ENCODE measurements at places on chromosomes 1 and 21.

- DNase-seq: no peak
Observed at GRCh38 chr1:36576118-36576517, 93.4 kb upstream of the CSF3R start.

DNA sequence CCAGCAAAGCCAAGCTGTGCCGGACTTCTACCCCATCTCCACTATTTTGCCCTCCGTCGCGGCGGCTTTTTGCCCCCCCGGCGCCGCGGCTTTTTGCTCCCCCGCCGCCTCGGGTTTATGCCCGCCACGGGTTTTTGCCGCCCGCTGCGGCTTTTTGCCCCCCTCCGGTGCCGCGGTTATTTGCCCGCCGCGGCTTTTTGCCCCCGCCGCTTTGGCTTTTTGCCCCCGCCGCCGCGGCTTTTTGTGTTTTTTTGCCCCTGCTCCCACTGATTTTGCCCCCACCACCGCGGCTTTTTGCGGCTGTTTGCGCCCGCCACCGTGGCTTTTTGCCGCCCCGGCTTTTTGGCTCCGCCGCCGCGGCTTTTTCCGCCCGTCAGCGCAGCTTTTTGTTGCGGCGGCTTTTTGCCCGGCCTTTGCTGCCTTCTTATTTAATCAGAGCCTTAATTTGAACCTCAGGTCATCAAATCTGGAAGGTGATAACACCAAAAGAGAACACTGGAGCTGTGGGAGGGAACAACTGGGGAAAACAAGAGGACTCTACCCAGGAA is 106.0 kb downstream of the TPTE start:
- DNase-seq: no peak

GRCh38 chr1:46549697-46550681 is 1.5 kb downstream of the KNCN start:
- DNase-seq: peak; percentile 61

- DNase-seq: no peak
Observed at GRCh38 chr1:207626972-207627337, 18.0 kb upstream of the CR1L start.

DNA sequence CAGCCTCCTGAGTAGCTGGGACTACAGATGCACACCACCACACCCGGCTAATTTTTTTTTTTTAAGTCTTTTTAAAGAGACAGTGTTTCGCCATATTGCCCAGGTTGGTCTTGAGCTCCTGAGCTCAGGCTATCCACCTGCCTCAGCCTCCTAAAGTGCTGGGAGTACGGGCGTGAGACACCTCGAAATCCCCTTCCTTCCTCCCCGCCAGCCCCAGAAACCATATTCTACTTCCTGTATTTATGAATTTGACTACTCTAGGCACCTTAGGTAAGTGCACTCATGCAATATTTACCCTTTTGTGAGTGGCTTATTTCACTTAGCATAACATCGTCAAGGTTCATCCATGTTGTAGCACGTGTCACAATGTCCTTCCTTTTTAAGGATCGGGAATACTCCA is 6.9 kb upstream of the LRP8 start:
- no peak for DNase-seq

DNA sequence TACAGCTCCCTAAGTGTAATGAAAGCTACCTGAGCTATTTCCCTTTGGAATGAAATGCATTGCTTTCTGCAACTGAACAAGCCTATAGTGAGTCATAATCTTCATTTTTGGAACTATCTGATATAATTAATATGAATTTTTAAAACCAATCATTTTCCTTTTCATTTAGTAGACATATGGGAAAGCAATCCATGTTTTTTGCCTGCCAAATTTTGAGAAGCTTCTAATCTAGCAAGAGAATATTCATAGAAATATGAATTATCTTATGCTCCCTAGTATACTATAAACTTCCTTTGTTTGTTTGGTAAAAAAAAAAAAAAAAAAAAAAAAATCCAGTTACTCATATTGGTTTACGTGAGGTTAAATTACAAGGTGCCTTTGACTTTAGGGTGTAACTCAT is 68.3 kb downstream of the PLPPR4 start:
- DNase-seq: no peak
